Stimulated activated CD4-positive, alpha-beta T cell treated with anti-CD3 and anti-CD28 coated beads, Interleukin-1b, Interleukin-23, amount 100 ng/mL, for 48 hours (primary cell): ENCODE measurements at places on chromosomes 3 and 15.

- no peak for DNase-seq
Measured at GRCh38 chr15:90860942-90861675, 7.3 kb upstream of the FURIN start.

DNA sequence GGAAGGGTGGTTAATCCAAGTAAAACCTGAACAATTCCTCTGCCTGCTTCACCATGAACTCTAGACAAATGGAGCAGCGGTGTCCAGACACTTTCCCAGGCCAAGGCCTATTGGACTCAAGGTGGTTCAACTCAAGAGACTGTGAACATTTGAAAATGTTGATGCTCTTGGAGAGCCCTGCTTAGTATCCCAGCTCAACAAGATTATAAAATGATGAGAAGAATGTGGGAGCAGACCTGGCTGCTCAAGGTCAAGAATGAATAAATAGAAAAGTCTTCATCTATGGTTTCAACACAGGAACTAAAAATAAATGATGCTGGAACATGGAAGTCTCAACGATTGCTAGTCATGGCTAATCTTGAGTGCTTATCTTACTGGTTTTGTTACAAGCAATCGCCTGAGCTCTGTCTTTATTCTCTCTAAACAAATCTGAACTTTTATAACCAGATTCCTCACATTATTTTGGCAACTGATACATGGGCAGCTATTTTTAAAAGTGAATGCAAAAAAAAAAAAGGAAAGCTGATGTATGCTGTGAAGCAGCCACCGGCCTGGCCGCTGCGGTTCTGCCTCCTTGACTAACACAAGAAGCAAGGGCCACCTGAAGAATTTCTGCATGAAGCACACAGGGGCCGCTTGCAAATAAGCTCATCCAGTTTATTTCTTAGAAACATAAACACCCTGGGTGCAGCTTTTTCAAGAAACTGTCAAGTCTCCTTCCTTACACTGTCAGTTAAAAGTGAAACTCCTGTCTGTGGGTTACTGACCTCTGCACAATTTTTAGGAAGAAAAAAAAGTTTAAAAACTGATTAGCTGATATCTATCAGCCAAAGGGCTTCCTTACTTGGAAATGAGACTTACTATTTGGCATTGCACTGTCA, 120.1 kb upstream of the ARHGEF3 start:
- DNase-seq: no peak

- no peak for DNase-seq
Measured at GRCh38 chr3:126340081-126340511, 17.1 kb downstream of the KLF15 start.

DNA sequence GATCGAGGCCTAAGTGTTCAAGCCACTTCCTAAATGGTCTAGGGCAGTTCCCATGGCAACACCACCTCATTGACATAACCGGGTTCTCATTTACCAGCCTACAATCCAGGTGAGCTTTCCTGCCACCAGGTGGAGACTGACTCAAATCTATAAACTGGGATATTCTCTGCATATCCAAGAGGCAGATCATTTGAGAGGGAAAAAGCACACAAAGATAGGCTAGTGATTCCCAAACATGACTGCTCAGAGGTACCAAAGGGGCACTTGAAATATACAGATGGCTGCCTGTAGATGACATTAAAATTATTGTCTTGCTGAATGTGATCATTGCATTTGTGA, 141.3 kb upstream of the PROK2 start:
- peak; percentile 8 for DNase-seq

DNA sequence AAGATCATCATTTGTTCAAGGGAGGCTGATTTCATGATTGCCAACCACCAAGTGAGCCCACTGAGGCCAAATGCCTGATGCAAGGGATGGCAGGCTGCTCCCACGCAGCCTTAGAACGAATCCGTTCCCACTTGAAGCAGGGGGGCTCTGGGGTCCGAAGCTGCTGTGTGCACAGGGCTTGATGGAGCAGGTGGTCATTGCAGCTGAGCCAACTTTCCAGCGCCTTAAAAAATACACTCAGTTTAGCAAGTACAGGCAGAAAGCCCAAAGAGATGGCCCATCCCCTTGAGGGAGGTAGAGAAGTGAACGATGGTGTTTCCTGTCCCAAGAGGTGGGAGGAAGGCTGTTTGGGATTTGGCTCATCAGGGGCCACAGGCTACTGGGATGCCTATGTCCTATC, 16.7 kb downstream of the LIMD1 start:
- DNase-seq: no peak

- no peak for DNase-seq
Measured at GRCh38 chr3:188211476-188211875, 57.5 kb downstream of the LPP start.

DNA sequence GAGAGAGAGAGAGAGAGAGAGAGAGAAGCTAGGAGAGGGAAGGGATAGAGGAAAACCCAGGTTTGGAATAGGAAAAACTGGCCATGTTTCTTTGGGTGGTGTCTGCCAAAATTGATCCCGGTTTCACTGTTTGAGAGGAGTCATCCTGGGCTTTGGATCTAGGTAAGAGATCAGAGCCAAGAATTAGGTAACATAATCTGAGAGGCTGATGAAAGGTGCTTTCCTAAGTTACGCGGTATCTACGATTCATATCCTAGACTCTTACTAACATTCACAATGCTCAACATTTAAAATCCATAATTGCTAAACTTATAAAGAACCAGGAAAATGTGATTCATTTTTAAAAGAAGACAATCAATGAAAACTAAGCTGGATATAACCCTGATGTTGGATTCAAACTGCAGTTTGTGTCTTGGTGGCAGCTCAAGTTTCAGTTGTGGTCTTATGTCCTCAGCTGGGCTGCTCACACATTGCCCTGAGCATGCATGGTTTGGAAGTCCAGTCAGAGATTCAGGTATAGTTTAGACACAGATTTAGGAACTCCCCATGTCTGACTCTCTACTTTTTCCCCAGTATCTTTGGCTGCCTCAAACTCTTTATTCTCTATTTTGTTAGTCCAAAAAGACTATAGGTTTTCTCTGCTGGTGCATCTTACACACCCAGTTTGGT, 42.5 kb upstream of the FMN1 start:
- no peak for DNase-seq
